ENCODE measurements at places on chromosomes 16 and 17.

DNA sequence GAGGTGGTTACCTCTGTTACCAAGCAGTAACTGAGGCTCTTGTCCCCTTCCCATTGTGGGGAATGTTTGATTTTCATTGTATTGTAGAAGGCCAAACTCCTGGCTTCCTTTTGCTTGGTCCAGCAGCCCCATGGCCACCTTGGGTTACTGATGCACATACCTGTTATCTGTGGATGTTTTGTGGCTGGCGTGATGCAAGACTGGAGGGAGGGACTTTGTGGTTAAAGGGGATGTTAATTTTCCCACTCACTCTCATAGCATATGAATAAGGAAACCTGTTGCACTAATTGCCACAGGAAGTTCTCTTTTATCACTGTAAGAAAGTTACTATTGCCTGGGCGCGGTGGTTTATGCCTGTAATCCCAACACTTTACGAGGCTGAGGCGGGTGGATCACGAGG, 168.6 kb upstream of the HS3ST4 start:
- DNase-seq = no peak

- no peak for DNase-seq
These were observed 15.6 kb downstream of the IGF2BP1 start for GRCh38 chr17:49012769-49013255.

- peak; percentile 100 for DNase-seq
These were observed 32.9 kb downstream of the TK2 start for GRCh38 chr16:66516808-66517585.

DNA sequence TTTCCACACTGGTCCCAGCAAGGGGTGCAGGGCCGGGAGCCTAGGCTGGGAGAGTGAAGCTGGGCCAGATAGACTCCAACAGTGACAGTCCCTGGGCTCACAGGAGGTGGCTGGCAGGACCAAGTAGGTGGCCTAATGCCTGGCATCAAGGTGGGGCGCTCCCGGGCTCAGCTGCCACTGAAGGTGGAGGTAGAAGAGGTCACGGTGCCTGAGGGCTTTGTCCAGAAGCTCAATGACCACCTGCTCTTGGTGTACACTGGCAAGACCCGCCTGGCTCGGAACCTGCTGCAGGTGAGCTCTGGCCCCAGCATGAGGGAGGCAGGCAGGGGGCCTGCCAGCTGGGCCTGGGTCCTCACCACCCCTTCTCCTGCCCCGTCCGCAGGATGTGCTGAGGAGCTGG, 23.8 kb downstream of the FCSK start:
- no peak for DNase-seq

DNA sequence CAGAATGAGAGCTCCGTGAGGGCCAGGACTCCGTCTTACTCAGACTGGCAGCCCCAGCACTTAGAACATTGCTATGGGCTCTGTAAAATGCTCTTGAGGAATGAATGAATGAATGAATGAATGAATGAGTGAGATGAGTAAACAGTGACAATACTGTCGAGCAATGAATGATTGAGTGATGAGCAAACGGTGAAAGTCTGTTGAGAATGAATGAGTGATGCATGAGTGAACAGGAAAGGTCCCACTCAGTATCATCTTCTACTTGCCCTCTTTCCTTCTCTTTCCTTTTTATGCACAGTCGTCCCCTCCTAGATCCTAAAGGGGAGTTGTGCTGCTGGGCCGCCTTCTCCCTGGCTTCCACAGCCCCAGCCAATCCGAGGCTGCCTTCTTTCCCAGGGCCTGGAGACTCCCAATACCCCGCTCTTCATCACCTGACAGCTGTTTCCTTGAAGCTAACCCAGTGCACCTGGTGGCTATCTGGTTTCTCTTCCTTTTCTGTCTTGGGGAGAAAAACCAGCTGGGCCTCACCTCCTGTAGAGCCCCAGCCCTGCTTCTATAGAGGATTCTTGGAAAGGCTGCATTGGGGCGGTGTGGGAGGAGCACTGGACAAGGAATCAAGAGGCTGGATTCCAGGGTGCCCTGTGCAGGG, 32.7 kb upstream of the CACNG1 start:
- no peak for DNase-seq

DNA sequence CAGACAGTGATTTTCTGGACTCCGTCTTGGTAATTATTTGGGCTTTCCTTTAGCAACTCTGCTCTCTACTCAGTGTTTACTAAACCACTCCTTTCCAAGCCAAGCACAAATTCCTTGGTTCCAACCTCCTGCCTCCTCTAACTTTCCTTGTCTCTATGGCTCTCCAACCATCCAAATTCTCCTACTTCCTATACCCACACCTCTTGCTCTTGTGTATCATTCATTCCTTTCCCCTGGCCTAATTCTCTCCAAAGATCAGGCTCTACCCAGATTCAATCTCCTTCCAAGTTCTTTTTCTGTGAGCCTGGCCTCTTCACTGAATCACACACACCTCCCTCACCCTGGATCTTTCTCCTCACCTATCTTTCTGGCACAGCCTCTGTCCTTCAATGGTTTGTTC, 1.1 kb downstream of the NEURL4 start:
- no peak for DNase-seq

DNA sequence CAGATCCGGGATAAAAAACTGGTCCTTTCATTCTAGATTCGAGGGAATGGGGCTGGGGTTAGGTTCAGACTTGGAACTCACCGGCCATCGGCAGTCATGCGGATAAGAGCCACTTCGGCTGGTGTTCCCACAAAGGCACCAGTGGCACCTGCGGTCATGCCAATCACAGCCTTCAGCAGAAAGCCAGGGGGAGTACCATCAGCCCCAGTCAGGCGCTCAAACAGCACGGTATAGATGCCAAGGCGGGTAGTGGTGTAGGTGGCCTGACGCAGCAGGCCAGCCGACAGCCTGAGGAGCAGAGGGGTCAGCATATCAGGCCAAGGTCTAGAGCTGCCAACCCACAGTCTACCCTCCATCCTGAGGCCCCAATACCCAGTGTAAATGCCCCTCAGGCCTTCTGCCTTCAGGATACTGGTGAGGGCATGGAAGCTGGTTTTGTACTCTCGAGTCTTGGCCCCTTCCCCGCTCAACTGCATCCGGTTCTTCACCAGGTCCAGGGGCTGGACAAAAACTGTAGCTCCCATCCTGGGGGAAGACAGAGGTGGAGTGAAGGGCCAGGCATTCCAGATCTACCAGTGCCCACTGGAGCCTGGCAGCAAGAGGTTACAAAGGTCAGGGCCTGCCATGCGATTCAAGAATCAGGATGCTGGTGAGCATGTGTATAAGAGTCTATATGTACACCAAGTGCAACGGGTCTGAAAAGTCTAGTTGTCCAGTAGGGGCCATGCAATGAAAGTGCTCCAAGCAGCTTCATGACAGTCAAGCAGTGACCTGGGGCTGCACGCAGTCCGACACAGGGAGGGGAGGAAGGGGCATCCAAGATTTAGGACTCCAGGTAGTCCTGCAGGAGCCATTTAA, 929 bp downstream of the SLC25A11 start:
- no peak for DNase-seq

DNA sequence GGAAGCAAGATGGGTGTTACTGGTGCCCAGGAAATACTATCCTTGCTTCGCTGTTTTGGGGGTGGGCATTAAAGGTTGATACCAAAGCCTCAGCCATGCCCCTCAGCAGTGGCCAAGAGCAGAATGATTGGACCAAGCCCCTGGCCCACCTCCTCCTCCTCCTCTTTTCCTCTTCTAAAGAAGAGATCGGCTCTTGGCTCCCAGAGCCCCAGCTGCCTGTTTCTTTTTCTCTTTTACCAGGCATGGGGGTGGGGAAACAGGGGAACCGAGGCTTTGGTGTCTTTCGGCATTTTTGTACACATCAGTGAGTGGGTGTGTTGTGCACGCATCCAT, 5.8 kb downstream of the THRA start:
- DNase-seq = no peak

- DNase-seq = peak; percentile 10
These were observed at the start of gene DOC2B for GRCh38 chr17:181245-182049. Gene DOC2B (minus strand): TSS chr17:181650. CDS start chr17:181479, 171 bp downstream.

GRCh38 chr17:29533976-29534375, 32.9 kb downstream of the ABHD15 start:
- no peak for DNase-seq

DNA sequence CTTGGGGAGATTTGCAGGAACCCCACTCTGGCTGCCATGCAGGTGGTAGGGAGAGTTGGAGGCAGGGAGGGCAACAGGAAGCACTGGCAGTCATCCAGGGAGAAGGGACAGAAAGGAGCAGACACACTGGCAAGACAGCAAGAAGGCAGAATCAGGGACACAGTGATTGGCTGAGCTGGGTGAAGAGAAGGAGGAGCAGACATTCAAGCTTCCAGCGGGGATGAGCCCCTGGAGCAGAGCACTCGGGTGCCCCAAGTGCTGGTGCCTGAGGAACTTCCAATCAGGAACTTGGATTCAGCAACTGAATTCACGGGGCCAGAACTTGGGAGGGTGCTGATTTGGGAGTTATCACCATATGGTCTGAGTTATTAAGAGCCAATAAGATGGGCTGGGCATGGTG, 6.3 kb upstream of the ITGA3 start:
- DNase-seq = no peak

- no peak for DNase-seq
These were observed 4.0 kb downstream of the SLC16A13 start for GRCh38 chr17:7039832-7040231.

GRCh38 chr16:20866145-20866772, 33.9 kb downstream of the DCUN1D3 start:
- peak; percentile 70 for DNase-seq

GRCh38 chr16:16937576-16937975, 533.2 kb downstream of the XYLT1 start:
- no peak for DNase-seq

DNA sequence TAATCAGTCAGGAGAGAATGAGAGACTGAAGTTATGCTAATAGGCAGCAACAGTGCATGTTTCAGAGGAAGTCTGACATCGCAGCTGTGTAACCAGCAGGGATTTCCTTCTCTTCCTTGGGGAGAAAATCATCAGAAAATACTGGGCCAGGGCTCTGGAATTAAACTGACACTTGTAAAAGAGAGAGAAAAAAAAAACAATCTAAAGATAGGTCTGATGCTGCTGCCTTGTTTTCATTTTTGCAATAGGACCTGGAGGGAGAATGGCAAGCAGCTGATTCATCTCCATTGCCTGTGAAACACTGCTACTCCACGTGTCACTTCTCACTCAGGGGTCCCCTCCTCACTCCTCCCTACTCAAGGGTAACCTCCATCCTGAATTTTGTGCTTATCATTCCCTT, 17.7 kb upstream of the CORO6 start:
- DNase-seq = peak; percentile 52

DNA sequence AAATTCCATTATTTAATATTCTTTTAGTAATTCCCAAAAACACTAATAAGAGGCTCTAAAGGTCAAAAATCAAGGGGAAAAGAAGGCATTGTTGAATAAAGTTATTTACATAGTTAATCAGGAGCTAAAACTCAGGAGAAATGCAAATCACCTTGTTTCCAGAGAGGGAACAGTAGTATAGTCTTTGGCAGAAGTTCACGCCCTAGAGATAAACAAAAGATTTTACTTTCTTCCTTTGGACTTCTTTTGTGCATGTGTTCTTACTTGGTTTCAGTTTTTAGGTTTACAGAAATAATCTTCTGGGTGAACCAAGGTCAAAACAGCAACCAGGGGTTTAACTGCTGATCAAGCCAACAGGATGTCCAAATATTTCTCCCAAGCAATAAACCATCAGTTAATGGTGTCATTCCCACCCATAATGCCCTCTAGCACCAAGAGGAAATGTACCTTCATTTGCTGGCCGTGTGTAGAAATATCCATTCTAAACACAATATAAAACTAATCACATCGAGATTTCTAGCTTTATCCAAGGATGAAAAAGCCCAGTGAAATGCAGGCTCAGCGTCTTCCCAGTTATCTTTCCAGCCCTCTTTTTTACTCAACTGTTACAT, 518.8 kb upstream of the SOX9 start:
- DNase-seq = no peak

Data from pulmonary artery endothelial cell (primary cell).